ENCODE measurements at places on chromosomes 11 and 22. TPM values are rescaled to one million over a fixed set of nuclear protein-coding genes. Genes with fewer than 3 reads are reported as not detected.

Gene TMA7B
- total RNA-seq, result not detected

Gene POLA2
- 28.0 TPM for total RNA-seq

GRCh38 chr22:40183029-40183581 is 5.4 kb downstream of the TNRC6B start:
- no peak overlapping the region for H3K4me3 ChIP-seq
- no peaks in the 10 kb centered on the region for H3K27me3 ChIP-seq
- no peak for DNase-seq
- peak overlapping the region; percentile 52 for H3K27ac ChIP-seq
- H3K36me3 ChIP-seq, result no peaks in the 10 kb centered on the region

DNA sequence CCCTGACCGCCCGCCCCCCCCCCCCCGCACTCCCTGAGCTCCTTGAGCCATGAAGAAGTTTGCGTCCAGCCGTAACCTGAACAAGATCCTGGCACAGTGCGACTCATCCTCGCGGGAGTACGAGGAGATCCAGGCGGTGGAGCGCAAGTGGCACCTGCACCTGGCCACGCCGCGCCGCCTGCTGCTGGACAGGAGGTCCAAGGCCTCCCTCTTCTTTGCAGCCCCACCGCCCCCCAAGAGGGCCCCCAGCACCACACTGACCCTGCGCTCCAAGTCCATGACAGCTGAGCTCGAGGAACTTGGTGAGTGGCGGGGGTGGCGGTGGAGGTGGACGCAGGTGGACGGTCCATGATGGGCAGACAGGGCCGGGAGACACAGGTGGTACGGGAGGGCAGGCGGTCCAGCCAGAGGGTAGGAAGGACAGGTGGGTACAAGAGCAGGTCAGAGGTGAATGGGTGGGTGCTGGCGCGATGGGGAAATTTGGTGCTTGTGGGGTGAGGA is 32.1 kb upstream of the ACR start:
- H3K4me1 ChIP-seq, result no peaks in the 10 kb centered on the region
- no peaks in the 10 kb centered on the region for H3K36me3 ChIP-seq
- H3K27ac ChIP-seq, result no peak overlapping the region
- H3K4me3 ChIP-seq, result no peak overlapping the region
- no peaks in the 10 kb centered on the region for H3K27me3 ChIP-seq

DNA sequence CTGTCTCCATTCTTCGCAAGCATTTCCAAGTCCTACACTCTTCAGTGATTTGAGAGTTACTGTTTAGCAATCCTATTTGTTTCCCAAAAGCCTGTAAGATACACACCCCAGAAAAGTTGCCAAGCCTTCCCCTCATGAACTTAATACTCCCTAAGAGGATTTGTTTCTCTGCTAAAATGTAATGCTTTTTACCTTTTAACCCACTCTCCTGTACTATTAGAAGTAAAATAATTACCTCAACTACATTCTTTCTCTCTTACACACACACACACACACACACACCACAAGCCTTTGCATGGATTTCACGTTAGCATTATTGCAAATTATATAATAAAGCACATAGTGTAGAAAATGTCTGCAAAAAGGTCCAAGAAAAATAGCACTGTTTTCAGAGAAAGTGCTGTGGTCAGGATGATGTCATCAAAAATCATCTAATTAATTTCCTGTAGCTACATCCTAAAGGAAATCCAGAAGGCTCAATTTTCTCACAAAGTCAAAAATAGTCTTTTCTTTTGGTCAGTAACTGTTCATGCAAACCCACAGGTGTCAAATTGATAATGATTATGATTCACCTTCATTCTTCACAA is 364.1 kb upstream of the PITPNB start:
- DNase-seq, result no peak
- H3K27ac ChIP-seq, result no peak overlapping the region
- H3K4me3 ChIP-seq, result no peak overlapping the region
- no peaks in the 10 kb centered on the region for H3K27me3 ChIP-seq
- H3K36me3 ChIP-seq, result no peaks in the 10 kb centered on the region

GRCh38 chr11:2564588-2565425 is 120.0 kb downstream of the KCNQ1 start:
- no peaks in the 10 kb centered on the region for H3K27me3 ChIP-seq
- no peak for DNase-seq
- no peaks in the 10 kb centered on the region for H3K36me3 ChIP-seq
- H3K27ac ChIP-seq, result no peak overlapping the region
- H3K4me1 ChIP-seq, result no peaks in the 10 kb centered on the region

GRCh38 chr11:2788168-2789071 is 88.6 kb upstream of the KCNQ1OT1 start:
- H3K4me3 ChIP-seq, result no peak overlapping the region
- no peaks in the 10 kb centered on the region for H3K4me1 ChIP-seq
- no peak overlapping the region for H3K27ac ChIP-seq
- H3K36me3 ChIP-seq, result no peaks in the 10 kb centered on the region
